ENCODE measurements at places on chromosomes 1 and 21.

- DNase-seq, result no peak
Observed at GRCh38 chr1:159076438-159077119, at the start of gene AIM2. TSS of gene AIM2 (minus strand) at chr1:159076766. CDS start at chr1:159073499, 3,267 bp downstream.

DNA sequence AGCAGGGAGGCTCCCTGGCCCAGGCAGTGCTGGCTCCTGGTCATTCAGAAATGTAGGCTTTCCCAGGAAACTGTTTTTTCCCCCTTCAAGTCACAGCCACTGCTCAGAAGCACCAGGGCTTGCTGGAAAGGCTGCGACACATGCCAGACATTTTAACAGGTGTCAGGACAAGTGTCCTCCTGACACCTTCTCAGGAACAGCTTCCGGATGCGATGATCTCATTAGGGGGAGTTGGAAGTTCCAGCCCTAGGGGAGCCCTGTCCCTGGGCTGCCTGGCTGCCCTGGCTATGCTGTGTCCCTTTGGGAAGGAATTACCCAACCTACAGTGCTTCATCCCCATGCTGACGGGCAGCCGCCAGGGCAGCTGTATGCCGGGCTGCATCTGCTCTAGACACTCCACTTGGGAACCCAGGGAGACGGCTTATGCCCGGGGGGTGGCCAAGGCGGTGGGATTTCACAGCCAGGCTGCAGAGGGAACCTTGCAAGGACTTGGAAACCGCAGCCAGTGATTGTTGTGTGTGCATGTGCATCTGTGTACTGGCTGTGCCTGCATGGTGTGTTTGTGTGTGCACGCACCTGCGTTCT, 41.8 kb downstream of the AJAP1 start:
- no peak for DNase-seq

DNA sequence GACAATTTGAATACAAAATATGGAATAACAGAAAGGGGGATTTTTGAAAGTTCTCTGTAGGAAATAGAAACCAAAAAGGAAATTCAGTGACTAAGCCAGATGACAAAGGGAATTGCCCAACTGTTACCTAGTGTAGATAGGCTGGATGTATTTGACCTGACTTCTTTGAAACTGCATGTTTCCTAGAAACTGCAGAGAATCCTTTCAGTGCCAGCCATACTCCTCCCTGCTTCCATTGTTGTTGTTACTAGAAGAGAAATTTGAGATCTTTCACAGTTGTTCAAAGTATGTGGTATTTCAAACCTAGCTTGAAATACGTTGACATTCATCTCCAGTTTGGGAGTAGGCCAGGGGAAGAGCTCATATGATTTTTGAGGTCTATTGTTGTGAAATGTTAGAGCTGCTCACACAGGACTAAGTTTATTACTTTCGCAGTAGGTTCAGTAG, 1.8 kb upstream of the GBP5 start:
- DNase-seq, result no peak

- DNase-seq, result no peak
Observed at GRCh38 chr1:7550981-7551380, 220.1 kb upstream of the VAMP3 start.

DNA sequence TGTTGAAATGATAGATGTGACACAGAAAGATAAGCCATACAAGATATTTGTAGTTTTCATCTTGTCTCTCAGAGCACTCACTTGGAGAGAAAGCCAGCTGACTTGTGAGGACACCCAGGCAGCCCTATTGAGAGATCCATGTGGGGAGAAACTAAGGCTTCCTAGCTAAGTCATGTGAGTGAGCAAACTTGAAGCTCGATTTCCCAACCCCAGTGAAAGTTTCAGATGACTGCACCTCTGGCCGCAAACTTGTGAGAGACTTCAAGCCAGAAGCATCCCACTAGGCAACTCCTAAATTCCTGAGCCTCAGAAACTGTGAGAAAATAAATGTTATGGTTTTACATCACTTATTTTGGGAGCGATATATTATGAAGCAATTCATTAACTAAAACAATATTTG, 832.3 kb downstream of the LTN1 start:
- DNase-seq, result no peak

- peak; percentile 53 for DNase-seq
Observed at GRCh38 chr1:70893381-70893780, 154.2 kb downstream of the PTGER3 start.

GRCh38 chr1:84720221-84720780, 30.0 kb upstream of the SSX2IP start:
- DNase-seq, result peak; percentile 74

GRCh38 chr1:246151796-246152434, 355.2 kb downstream of the SMYD3 start:
- no peak for DNase-seq

GRCh38 chr1:43382027-43382779, 7.4 kb downstream of the MED8 start:
- DNase-seq, result peak; percentile 86

- no peak for DNase-seq
Observed at GRCh38 chr1:151547119-151547899, 7.2 kb downstream of the TUFT1 start.

- no peak for DNase-seq
Observed at GRCh38 chr1:24022581-24023361, 42.6 kb upstream of the SRSF10 start.

DNA sequence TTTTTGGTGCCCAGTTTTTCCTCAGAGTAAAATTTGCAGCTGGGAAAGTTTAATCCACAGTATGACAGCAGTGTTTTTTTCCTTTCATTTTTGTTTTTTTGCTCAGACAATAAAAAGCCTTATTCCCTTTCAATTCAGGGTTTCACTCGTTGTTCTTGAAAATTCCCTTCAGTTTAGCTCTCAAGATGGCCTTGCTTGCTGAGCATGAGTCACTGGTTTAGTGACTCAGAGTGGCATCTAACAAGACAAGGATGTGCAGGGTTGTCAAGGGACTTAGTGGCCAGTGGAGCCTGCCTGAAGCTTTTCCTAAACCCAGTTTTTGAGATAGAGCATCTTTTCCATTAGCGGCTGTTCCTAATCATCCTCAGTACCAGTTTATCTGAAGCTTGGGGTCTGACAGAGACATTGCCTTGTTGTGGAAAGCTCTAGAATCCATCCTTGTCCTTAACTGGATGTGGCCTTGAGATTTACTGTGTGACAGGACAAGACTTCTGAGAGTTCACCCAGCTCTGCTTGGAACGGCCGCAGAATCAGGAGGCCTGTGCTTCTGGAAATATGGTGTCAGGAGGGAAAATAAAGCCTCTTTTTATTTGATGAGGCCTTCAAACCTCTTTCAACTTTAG, 48.4 kb upstream of the DNAJC6 start:
- DNase-seq, result peak; percentile 89

GRCh38 chr1:24418898-24419628, 3.5 kb downstream of the NIPAL3 start:
- DNase-seq, result peak; percentile 84

GRCh38 chr1:198265073-198265661, 108.4 kb downstream of the NEK7 start:
- DNase-seq, result peak; percentile 46

- DNase-seq, result no peak
Observed at GRCh38 chr1:107953556-107953955, 11.4 kb downstream of the VAV3 start.

GRCh38 chr1:164369698-164370365, 189.2 kb upstream of the PBX1 start:
- DNase-seq, result no peak

DNA sequence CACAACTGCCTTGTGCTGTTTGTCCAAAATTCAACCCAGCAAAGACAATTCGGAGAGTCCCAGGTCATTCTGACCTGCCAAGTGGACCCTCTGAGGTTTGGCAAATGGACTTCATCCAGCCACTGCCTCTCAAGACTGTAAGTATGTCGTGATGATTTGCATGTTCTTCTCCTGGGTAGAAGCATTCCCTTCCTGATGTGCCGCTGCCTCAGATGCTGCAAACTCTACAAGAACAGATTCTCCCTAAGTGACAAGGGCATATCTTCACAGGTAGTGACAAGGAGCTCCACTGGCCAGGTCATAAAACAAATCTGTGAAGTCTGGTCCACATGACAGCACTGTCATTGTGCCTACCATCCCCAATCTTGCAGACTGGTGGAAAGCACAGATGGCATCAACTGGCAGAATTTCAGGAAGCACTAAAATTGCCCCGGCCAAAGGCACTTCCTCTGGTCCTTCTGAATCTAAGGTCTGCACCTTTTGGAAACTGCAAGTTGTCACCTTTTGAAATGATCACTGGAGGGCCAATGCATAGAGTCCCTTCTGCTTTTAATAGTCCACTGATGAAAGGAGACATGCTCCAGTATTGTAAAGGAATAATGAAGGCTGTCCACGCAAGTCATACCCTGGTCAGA, 27.4 kb downstream of the POFUT2 start:
- DNase-seq, result no peak

DNA sequence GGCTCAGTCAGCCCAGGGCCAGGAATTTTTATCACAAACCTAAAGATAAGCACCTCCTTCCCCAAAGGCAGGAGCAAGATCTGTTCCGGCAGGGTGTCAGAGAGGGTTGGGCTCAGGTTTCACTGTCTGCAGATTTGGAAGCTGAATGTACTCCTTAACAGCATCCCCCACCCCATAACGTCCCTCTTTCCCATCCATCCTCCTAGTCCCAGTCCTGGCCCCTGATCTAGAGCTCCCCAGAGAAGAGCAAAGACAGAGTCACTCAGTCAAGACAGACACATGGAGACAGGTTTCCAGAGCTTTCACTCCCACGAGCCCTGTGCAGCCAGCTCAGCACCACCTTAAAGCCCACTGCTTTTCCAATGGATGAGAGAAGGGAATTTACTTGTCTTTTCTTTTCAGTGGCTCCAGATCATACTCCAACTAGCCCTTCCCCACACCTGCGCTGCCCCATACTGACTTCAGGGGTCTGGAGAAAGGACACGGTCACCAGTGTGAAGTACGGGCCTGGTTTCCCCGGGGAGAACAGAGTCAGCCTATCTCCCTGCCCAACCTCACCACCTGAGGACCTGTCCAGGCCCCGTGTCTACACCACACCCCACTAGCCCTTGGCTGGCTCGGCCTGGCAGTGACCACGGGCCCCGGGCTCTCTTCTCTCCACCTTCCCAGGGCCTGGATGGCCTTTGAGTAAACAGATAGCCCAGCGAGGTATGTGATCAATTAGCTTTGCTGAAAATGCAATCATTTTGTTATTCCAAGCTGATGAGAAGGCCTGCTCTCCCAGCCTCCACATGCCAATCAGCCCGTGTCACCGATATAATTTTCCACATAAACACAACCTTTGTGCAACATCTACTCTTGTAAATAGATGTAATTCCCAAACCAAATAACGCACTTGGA, 249.1 kb downstream of the FOXD2 start:
- no peak for DNase-seq

GRCh38 chr1:29648798-29649188, 412.5 kb downstream of the PTPRU start:
- DNase-seq, result no peak

- no peak for DNase-seq
Observed at GRCh38 chr1:26081267-26082019, 14.0 kb upstream of the TRIM63 start.

- DNase-seq, result no peak
Observed at GRCh38 chr1:228921481-228921880, 186.2 kb downstream of the RHOU start.

DNA sequence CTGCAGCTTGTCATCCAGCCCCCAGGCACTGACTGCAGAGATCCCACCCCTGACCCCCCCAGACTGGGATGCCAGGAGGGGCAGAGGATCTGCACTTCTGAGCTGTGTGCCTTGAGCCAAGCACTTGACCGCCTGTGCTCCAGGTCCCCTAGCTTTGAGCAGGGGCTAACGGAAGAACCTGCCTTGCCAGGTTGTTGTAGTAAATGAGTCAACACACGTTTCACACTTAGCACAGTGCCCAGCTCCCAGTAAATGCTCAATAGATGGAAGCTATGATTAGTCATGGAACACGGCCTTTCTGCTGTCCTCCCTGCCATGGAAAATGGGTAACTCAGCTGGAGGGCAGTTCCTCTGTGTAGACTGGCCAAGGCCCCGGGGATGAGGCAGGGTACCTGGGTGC, 24.1 kb downstream of the IFFO2 start:
- no peak for DNase-seq

GRCh38 chr1:178575611-178576361, 62.9 kb downstream of the TEX35 start:
- DNase-seq, result peak; percentile 8

DNA sequence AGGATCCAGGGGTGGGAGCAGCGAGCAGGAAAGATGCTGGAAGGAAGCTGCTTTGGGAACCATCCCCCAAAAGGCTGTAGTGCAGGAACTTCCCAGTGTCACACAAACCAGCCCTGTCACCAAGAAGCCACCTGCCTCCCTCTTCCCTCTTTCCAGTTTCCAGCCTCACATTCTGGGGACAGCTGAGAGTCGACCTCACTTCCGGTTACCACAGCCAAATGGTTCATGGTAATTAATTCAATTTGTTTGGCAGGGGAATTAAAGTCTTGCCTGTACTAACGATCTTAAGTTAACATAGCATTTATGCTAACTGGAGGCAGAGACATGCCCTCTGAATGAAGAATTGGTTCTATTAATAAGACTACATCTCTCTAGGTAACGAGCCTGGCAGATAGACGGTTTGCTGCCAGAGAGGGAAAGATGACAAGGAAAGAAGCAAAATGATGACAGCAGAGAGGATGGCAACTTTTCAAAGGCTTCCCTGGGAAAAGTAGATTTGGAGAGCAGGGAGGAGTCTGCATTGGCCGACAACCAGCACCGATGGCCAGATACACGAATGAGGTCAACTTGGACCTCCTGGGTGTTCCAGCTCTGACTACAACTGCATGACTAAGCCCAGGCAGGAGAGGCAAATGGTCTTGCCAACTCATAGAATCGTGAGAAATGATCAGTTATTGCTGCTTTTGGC, 64.1 kb downstream of the TMCO4 start:
- DNase-seq, result no peak

DNA sequence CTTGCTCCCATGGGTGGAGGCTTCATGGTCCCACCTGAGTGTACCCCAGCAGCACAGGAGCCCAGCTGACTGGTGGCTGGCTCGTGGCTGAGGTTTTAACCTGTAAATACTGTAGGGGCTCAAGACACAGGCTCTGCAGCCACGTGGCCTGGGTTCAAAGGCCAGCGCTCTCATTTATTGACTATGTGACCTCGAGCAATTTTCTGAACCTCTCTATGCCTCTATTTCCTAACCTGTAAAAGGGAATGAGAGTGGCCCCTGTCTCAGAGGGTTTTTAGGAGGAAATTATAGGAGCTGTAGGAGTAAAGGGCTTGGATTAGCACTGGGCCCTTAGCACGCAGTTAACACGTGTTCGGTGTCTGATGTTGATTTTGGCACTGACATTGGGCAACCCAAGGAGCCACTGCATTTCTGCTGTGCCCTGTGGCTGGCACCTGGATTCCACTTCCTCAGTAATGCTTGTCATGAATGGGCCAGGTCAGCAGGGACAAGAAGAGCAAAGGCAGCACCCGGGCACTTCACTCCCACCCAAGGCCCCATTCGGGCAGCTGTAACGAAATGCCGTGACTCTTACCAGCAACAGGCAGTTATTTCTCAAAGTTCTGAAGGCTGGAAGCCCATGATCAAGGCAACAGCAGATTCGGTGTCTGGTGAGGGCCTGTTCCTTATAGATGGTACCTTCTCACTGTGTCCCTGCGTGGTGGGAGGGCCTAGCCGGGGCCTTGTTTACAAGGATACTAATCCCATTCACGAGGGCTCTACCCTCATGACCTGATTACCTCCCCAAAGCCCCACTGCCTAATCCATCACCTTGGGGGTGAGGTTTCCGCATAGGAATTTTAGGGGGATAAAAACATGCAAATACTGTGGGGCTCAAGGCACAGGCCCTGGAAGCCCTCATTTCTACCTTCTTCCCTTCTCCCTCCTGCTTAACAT, 25.2 kb downstream of the ARHGEF10L start:
- DNase-seq, result no peak

- no peak for DNase-seq
Observed at GRCh38 chr1:9840176-9840575, 16.4 kb upstream of the CLSTN1 start.

GRCh38 chr1:11058595-11059154, 1.1 kb downstream of the SRM start:
- no peak for DNase-seq
